ENCODE measurements at places on chromosomes 4 and X.

GRCh38 chrX:121336831-121337421 is 289.5 kb downstream of the GLUD2 start:
- DNase-seq: no peak

GRCh38 chr4:165016971-165017370 is 14.8 kb upstream of the TRIM60 start:
- no peak for DNase-seq

- DNase-seq: no peak
Measured at GRCh38 chr4:82753725-82754410, 44.7 kb downstream of the SCD5 start.

GRCh38 chrX:15860921-15861320 is 6.3 kb upstream of the AP1S2 start:
- no peak for DNase-seq

DNA sequence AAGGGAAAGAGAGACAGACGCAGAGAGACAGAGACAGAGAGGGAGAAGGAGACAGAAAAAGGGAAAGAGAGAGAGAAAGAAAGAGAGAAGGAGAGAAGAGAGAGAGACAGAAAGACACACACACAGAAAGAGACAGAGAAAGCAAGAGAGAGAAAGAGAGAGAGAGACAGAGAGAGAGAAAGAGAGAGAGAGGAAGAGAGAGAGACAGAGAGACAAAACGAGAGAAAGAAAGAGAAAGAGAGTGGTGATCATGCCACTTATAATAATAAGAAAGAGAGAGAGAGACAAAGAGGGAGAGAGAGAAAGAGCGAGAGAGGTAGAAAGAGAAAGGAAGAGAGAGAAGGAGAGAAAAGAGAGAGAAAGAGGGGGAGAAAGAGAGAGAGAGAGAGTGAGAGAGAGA is 51.4 kb downstream of the SHOX start:
- DNase-seq: no peak

Data from NCI-H2081 (cell line).